CD4-positive, alpha-beta T cell treated with Interleukin-1 beta for 1 hour (primary cell): ENCODE measurements at places on chromosomes 12 and 14.
A peak's percentile ranks its signal among the peaks of the same experiment; 100 is the strongest.

DNA sequence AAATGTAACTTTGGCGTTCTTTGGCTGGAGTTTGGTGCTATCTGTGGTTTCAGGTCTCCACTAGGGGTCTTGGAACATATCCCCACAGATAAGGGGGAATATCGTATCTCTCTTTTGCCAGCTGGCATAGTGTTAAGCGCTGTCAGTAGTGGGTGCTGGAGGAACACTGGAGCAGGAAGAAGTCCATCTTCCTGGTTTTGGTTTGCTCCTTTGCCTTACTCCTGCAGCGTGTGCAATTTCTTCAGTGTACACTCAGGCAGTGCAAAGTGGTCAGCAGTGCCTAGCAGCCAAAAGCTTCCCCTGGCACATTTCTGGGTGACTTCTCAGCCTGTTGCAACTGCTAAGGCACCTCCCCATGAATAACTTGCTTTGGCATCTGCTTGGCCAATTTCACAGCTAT, 11.7 kb upstream of the RIPK3 start:
- DNase-seq: no peak

GRCh38 chr12:94535510-94535921, 75.8 kb upstream of the CEP83 start:
- DNase-seq: no peak

GRCh38 chr12:219891-220352, 6.0 kb upstream of the SLC6A12 start:
- peak; percentile 70 for DNase-seq

DNA sequence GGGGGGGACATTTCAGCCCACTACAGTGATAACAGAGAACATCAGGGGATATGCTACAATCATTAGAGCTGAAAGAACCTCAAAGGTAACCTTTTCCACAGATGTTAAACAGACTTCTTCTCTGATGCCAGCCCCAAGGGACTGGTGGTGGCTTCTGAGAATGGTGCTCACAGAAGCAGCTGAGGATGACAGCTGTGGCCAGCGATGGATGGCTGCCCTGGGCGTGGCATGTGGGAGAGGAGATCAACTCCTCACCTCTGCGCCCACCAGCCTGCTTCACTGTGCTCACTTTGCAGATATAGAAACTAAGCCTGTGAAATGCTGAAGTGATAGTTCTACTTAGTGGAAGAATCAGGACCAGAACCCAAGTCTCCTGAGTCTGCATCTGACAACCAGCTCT, 33.0 kb downstream of the FOXN3 start:
- no peak for DNase-seq

DNA sequence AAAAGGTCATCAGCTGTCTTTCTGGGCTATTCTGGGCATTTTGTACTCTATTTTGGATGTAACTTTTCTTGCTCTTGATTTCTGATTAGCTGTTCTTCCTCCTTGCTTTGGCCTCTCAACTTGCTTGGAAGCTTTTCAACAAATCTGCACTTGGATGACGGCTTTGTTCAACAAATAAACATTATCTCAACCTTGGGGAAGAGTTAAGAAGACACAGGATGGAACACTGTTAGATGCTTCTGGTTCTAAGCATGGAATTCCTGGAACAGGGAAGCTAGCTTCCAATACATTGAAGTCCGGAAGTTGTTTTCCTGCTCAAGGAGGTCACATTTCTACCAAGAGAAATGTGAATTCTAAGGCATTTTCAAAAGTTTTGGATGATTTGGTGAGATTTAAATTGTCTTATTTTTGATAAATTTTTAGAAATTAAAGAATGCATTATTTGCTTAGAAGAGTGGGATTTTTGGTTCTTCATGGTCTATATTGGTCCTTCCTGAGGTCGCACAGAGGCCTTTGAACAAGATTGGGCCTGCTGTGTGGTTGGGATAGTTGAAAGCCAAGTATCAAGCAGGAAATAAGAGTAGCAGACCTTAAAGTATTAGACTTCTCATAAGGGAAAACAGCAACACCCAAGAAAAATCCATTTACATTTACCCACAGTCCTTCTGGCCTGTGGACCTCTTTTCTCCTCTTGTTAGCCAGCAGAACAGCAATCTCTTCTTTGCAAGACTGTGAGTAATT, 59.2 kb downstream of the PPFIBP1 start:
- DNase-seq: no peak

DNA sequence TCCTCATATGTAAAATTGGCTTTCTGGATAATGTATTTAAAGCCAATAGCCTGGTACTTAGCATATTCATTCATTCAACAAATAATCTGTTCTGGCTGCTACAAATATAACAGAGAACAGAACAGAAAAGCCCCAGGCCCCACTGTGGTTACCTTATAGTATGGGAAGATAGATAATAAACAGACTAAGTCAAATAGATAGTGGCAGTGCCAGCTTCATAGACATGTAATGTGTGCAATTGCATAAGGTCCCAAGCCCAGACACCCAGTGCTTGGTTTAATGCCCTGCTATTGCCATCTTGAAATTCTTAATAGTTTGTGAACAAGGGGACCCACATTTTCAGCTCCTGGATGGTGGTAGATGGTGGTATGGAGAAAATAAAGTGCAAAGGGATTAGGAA, 320.2 kb upstream of the USP15 start:
- no peak for DNase-seq
